ENCODE measurements at places on chromosomes 13 and 19.
A peak's percentile ranks its signal among the peaks of the same experiment; 100 is the strongest.

GRCh38 chr13:76879203-76879882, 6.9 kb downstream of the KCTD12 start:
- peak; percentile 36 for DNase-seq

DNA sequence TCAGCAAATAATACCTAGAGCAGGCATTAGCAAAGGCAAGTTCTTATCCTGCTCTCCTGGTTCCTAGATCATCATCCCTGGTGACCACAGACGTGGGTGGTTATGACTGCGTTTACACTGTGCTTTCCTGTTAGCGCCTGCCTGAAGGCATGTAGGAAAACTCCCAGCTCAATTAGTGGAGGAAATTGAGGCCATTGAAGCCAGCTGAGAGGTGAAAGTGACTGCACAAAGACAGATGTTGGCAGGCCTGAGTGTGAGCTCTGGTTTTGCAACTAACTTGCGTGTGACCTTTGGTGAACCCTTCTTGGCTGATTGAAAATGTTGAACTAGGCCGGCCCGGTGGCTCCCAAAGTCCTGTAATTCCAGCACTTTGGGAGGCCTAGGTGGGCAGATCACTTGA, 17.5 kb upstream of the NWD1 start:
- no peak for DNase-seq

- DNase-seq = no peak
Observed at GRCh38 chr19:46875657-46876056, 14.9 kb downstream of the ARHGAP35 start.

- no peak for DNase-seq
Observed at GRCh38 chr13:97266332-97266731, 44.2 kb downstream of the MBNL2 start.

GRCh38 chr19:28117143-28117542, 1095.8 kb downstream of the UQCRFS1 start:
- no peak for DNase-seq

DNA sequence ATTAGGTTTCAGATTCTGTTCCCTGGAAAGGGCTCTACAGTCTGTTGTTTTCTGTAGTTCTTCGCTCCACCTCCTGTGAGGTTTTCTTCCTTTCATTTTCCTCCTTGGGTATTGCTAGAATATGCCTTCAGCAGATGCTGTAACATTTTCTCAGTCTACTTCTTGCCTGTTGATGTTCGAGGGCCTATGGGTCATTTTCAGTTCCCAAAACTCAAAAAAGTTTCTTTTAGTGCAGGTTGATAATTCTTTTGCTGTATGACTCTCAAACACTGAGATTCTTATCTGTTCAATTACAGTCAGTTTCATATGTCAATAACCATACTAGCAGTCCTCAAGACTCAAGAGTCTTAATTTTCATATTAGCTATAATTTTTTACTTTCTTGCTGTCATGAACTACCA, 268.3 kb downstream of the RFC3 start:
- peak; percentile 1 for DNase-seq

DNA sequence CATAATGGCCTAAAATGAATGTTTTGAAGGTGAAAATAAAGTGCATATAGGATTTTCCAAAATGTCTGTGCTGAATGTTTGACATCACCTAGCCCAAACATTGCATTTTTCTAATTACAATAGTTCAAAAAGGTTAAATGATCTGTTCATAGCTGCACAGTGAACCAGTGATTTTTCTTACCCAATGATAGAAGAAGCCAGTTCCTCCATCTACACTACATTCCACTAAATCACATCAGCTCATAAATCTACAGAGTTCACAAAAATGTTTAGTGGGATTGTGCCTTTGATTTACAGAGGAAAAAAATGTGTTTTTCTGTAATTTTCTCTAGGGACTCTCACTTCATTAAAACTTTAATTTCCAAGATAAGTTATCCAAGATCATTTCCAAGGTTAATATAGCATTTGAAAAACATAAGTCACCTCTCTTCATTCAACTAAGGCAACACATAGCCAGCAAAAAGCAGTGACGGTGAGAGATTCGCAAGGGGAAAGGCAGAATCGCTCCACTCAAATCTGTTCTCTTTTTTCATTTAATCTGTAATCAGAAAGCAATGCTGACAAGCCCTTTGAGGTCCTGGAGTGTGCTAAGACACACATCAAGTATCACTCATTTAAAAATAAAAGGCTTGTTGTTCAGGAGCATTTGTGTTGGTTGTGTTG, 194.0 kb downstream of the FGF14 start:
- no peak for DNase-seq

DNA sequence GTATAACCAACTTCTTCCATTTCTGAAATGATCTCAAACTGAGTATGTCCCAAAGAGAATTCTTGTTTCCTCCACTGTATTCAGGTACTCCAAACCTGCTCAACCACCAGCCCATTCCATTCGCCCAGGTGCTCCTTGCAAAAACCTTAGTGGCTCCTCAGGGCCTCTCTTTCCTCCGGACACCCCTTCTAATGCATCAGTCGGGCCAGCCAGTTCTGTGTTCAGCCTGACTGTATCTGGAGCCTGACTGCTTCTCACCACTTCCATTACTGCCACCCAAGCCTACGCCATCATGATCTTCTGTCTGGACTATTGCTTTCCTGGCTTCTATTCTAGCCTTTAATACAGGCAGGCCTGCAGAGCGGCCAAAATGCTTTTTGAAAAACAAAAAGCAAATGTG, 1.5 kb downstream of the PHF11 start:
- DNase-seq = no peak

GRCh38 chr19:3518659-3519058, 12.5 kb downstream of the FZR1 start:
- DNase-seq = no peak

GRCh38 chr19:3944018-3944721, 11.3 kb downstream of the NMRK2 start:
- DNase-seq = no peak

DNA sequence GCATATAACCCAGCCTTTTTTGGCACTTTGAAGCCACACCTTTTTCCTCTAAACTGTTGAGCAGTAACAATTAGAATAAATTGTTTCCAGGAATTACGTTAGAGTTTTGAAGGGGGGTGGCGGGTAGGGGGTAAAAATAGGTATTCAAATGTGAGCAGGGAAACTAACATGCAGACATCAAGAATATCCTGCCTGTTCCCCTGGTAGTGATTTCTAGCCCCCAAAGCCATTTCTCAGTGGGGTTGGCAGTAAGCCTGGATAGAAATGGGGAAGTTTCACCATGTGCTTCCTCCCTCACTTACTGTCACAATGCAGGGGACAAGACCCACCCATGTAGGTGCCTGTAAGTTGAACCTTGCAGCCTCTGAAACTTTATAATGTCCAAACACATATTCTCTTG, 3.8 kb downstream of the DOCK9 start:
- no peak for DNase-seq

GRCh38 chr13:67062160-67062559, 168.0 kb downstream of the PCDH9 start:
- no peak for DNase-seq

- no peak for DNase-seq
Observed at GRCh38 chr13:107088061-107088460, 520.1 kb upstream of the ARGLU1 start.

- peak; percentile 74 for DNase-seq
Observed at GRCh38 chr13:28324181-28324789, 170.6 kb downstream of the FLT1 start.

DNA sequence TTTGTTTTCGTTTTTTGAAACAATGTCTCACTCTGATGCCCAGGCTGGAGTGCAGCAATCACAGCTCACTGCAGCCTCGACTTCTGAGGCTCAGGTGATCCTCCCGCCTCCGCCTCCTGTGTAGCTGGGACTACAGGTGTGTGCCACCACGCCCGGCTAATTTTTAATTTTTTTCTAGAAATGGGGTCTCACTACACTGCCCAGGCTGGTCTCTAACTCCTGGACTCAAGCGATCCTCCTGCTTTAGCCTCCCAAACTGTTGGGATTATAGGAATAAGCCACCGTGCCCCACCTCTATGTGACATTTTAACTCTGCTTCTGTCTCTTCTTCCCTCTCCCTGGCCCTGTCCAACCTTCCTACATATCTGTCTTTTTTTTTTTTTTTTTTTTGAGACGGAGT, 5.1 kb downstream of the ATP1A3 start:
- no peak for DNase-seq

DNA sequence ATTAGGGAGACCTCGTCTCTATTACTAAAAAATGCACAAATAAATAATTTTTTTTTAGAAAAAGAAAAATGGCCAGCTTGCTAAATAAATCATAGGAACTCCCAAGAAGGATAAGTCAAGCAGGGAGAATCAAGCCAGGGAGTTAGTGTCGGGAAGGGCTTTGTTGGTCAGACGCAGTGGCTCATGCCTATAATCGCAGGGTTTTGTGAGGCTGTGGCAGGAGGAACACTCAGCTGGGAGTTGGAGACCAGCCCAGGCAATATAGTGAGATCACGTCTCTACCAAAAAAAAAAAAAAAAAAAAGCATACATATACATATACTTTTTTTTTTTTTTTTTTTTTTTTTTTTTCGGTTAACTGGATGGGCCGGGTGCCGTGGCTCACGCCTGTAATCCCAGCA, 9.0 kb downstream of the NACC1 start:
- DNase-seq = no peak

DNA sequence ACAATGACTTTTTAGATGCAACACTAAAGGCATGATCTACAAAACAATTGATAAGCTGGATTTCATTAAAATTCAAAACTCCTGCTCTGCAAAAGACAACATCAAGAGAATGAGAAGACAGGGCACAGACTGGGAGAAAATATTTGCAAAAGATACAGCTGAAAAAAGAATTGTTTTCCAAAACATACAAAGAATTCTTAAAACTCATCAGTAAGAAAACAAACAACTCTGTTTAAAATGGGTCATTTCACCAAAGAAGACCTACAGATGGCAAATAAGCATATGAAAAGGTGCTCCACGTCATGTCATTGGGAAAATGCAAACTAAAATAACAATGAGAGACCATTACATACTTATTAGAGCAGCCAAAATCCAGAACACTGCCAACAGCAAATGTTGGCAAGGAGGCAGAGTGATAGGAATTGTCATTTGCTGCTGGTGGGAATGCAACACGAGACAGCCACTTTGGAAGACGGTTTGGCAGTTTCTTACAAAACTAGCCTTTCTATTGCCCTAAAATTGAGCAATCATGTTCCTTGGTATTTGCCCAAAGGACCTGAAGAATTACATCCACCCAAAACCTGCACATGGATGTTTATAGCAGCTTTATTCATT, 39.2 kb downstream of the FLT1 start:
- no peak for DNase-seq

DNA sequence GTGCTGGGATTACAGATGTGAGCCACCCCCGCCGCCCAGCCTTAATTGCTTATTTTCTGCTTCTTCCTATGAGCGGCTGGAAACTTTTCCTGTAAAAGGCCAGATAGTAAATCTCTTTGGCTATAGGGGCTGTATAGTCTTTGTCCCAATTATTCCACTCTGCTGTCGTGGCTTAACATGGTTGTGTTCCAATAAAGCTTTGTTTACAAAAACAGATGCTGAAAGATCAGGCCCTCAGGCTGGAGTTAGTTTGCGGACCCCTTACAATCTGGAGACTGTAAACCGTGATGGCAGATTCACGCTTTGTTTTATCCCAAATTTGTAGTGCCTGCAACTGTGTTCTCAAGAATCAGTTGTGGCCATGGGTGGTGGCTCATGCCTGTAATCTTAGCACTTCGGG, 10.7 kb downstream of the KCNC3 start:
- no peak for DNase-seq

GRCh38 chr13:73759434-73759833, 374.8 kb downstream of the KLF12 start:
- no peak for DNase-seq

DNA sequence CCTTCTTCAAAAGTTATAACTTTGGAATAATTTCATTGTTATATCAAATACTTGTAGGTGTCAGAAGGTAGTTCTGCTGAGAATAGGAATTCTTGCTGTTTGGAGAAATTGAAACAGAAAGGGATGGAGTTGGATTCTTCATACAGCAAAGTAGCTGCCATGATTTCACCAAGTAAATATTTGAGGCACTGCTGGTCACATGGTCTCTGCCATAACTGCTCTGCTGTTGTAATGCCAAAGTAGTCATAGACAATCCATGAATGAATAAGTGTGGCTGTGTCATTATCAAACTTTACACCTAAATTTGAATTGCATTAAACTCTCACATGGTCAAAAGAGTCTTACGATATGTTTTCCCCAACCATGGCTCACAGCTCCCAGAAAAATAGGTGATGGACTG, 308.6 kb downstream of the GPC6 start:
- no peak for DNase-seq

DNA sequence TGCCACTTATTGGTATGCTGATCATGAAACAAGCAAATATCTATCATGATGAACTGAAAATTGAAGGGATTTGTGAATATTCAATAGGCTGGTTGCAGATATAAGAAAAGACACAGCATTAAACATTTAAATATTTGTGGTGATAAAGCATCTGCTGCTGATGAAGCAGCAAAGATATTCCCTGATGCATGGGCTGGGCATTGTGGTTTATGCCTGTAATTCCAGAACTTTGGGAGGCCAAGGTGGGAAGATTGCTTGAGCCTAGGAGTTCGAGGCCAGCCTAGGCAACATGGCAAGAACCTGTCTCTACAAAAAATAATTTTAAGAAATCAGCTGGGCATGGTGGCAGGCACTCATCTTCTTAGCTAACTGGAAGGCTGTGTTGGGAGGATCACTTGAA, 54.5 kb downstream of the GPR180 start:
- DNase-seq = no peak

- DNase-seq = no peak
Observed at GRCh38 chr13:35917252-35917941, 213.8 kb downstream of the DCLK1 start.

DNA sequence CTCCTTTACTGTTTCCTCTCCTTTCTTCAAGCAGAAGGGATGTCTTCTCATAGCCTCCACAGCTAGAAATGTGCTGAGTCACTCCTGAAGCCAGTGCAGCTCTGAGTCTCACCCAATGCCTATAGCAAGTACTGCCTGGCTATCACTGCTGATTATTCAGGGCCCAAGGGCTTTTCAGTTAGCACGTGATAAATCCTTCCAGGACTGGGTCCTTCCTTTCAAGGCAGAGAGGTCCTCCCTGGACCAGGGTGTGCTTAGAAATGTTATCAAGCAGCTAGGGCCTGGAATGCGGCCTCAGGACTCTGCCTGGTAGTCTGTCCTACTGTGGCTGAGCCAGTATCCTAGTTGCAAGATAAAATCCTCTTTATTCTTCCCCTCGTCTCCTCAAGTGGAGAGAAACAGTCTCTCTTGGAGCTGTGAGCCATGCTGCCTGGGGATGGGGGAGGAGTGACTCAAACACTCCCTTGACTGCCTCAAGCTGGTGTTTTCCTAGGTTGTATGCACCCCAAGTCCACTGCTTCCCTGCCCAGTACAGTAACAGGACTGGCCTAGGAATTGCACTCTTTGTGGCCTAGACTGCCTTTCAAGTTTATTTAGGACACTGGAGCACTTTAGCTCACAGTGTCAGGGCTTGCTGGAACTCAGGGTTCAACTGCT, 198.7 kb upstream of the SERP2 start:
- DNase-seq = no peak

GRCh38 chr19:32570081-32570785, 10.8 kb upstream of the PDCD5 start:
- DNase-seq = peak; percentile 36

GRCh38 chr13:47621931-47622330, 379.1 kb downstream of the SUCLA2 start:
- DNase-seq = no peak
